Activated CD4-positive, alpha-beta T cell treated with anti-CD3 and anti-CD28 coated beads, Interleukin-2, amount 50 U/mL, for 24 hours (primary cell): ENCODE measurements at places on chromosomes 2 and 18.

- DNase-seq, result no peak
Measured at GRCh38 chr2:175251425-175252041, 70.0 kb upstream of the ATP5MC3 start.

GRCh38 chr2:238152771-238153688 lies 5.7 kb upstream of the ERFE start:
- no peak for DNase-seq

DNA sequence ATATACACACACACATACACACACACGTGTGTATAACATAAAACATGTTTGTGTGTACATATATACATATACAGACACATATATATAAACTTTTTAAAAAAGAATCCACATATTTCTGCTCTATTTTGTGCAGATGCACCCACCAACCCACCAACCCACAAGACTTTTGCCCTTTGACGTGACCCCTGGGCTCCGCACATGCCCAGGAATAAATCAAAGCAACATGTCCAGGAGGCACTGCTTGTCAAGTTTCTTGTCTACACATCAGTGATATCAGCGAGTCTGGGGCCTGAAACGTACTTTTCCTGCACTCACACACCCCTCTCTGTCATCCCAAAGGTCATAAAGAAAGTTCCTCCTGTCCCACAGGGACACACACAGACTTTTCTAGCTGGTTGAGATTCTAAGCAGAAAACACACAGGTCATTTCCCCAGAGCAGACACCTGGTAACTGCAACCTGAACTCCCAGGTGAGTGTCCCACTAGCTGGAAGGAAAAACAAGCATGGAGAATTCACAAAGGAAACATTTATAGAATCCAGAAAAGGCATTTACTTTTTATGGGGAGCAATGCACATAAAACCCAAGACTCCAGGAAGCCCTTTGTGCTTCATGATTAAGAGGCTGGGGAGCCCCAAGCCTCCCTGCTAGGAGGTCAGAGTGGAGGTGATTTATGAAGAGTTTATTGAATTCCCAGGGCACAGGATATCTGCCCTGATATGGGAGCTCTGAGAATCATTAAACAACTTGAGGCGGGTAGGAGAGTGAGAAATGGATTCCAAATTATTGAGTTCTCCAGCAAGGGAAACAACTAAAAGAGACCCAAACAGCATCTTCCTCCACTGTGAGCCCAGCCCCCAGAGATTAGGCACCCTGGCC lies 211.6 kb downstream of the MGAT5 start:
- no peak for DNase-seq

DNA sequence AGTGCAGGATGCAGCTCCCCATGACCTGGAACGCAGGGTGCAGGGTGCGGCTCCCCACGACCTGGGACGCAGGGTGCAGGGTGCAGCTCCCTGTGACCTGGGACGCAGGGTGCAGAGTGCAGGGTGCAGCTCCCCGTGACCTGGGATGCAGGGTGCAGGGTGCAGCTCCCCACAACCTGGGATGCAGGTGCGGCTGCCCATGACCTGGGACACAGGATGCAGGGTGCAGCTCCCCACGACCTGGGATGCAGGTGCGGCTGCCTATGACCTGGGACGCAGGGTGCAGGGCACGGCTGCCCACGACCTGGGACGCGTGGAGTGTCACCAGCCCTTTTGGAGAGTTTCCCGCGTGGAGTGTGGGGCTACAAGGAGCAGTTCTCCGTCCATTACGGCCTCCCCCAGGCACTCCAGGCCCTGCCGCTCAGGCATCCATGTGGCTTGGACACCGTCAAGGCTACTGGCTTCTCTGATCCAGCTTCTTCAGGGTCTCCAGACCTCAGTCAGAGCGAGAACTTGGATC lies 38.7 kb downstream of the PXDN start:
- DNase-seq, result no peak

DNA sequence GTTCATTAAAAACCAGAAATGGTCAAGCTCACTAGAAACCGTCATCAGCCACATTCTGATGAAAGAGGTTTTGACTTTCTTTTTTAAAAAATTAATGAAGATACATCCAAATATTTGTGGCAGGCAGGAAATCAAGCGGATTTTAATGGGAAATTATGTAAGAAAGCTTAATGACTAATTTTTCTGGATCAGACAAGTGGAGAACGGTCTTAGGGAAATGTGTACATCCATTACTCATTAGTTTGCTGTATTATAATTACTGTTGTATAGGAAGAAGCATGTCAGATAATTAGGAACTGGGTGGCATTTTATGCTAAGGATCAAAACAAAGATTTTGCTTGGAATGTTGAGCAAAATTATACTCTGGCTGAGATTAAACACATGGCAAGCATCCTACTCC lies 39.4 kb downstream of the AGAP1 start:
- no peak for DNase-seq

- no peak for DNase-seq
Measured at GRCh38 chr2:25332571-25332970, 9.2 kb downstream of the DNMT3A start.

GRCh38 chr2:142478206-142478605 lies 347.4 kb upstream of the LRP1B start:
- no peak for DNase-seq

GRCh38 chr2:46708492-46708891 lies 207.1 kb downstream of the MCFD2 start:
- no peak for DNase-seq

DNA sequence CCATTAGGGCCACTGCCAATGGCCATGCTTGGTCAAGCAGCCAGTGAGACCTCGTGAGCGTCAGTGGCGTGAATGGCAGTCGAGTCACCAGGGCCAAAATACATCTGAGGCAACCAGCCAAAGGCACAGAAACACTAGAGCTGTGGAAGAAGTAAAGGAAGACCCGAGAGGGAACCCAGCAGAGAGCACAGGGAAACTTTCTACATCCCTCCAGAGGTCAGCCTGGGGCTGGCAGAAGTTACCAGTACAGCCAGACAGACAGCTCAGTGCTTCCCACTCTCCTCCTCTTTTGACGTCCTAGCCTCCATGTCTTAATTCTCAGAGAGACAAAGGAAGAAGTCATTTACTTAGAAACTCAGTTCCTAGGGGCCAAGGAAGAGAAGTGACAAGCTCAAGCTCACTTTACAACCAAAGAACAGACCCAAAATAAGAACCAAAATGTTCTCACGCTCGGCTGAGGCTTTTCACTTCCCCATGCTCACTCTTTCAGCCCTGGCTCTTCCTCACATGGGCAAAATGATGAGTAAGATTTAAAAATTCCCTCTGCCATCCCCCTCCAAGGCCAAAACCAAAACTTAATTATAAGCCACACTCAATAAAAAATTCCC lies 8.7 kb downstream of the CYRIA start:
- no peak for DNase-seq

DNA sequence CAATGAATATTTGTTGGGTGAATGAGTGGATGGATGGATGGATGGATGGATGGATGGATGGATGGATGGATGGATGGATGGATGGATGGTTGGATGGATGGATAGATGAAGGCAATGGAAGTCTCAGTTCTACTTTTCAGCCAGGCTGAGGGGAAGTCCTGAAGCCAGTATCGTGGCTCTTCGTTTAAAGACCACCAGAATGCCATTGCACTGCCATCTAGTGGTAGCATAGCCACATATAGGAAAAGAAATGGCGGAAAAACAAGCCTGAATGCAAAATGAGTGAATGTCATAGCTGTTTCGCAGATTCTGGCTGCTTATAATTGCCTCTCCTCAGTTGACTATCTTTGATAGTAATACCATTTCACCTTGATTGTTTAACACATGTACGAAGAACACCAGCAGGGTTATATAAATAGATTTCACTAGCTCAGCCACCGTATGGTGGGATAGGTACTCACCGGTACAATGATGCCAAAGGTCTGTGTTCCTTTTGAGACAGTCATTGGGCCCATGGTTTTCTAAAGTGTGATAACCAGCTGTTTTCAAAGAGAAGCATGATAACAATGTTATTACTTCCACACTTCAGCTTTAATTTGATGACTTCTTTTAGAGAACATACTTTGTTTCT lies 62.3 kb upstream of the GREB1L start:
- peak; percentile 45 for DNase-seq
